Lung microvascular endothelial cell (primary cell): ENCODE measurements at places on chromosomes 16 and 17. TPM values are rescaled to one million over a fixed set of nuclear protein-coding genes. Genes with fewer than 3 reads are reported as not detected.

Gene C16orf95
- total RNA-seq: 2.0 and 3.3 TPM in 2 replicates

GRCh38 chr17:56909742-56910508, 3.9 kb downstream of the TRIM25 start:
- DNase-seq: no peak

Gene TMEM220
- 1.1 and 2.4 TPM in 2 replicates for total RNA-seq

DNA sequence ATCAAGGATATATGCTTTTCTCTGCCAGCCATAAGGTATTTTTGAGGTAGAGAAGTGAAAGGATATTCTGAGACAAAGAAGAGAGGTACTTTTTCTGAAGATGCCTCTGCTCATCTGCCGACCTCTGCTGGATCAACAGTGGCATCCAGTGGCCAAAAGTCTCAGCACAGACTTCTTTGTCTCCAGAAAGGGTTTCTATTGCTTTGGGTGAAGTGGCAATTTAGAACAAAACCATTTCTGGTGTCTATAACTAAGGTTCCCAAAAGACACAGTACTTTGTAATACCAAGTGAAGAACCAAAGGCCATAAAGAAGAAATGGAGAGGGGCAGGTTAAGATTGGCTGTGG, 155.2 kb upstream of the C17orf78 start:
- peak; percentile 47 for DNase-seq

DNA sequence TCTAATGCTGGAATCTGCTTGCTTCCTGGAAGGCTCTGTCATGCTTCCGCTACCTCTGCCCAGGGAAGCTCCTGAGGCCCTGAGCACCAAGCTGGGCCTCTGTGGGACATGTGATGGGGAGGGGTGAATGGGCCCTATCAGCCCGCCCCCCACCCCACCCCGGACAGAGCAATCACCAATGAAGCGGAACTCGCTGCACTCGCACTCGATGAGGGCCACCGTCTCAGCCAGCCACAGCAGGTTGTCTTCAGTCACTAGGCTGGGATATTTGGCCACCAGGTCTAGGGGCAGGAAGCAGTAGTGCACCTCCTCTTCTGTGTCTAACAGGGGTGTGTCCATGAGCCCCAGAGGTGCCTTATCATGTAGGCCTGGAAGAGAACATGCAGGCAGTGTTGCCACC, 23.6 kb downstream of the KCTD19 start:
- no peak for DNase-seq

GRCh38 chr17:39781031-39781860, 43.5 kb downstream of the GRB7 start:
- no peak for DNase-seq

DNA sequence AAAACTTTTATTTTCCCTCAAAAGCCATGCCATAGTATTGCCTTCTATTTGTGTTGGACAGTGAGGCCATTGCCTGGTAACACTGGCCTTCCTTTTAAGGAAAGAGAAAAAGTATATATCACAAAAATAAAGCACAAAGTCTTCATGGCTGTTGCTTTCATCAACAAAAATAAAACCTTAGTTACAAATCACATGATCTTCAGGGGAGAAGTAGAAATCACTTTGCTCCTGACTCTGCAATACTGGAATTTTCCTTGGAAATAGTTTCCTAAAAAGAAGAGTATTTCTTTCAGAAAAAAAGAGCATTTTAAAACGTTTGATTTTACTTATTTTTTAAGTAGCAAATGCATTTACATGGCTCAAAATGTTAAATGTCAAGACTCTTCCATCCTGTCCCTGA, 41.9 kb downstream of the FAM20A start:
- no peak for DNase-seq

Gene TMEM107
- total RNA-seq: 21.2 and 21.6 TPM in 2 replicates

DNA sequence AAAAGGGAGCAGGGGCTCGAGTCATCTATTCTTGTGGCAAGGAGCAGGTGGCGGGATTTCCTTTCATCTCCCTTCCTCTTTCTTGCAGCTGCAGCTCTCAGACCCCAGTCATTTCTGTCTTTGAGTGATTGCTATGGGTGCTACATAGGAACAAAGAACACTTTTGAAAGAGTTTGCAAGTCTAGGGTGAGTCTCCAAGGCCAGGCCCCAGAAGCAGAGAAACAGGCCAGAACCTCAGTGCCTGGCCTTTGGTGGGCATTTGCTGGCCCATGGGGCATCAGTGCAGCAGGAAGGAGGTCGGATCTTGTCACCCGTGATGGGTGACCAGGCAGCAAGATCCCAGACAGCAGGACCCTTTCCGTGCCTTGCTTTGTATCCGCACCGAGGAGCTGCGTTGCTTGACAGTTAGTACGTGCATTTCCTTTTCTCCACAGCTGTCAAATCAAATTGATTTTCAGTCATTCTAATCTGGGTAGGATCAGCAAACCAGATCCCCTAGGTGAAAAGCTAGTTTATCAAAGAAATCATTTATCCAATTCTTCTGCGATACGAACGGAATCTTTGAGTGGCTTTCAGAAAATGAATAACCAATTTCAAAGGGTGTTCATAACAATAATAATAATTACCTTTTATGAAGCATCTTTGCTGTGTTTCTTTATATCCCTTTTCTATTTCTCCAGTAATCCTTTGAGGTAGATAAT, 244.6 kb upstream of the MAF start:
- no peak for DNase-seq

- no peak for DNase-seq
Measured at GRCh38 chr16:76583945-76584344, 306.7 kb downstream of the CNTNAP4 start.

DNA sequence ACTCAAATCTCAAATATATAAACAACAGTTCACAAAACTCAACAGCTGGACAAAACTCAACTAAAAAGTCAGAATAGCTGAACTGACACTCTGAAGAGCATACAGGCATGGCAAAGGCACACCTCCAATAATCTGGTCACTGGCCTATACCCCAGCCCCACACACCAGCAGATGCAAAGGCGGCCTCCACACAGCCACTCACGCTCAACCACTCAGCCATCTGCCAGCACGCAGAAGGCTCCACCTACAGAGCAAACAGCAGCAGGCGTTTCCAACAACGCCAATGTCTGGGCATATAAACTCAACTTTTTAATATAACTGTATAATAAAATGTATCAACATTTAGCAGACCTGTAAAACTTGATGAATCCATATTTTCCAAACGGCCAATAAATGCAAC, 17.2 kb downstream of the USP7 start:
- DNase-seq: no peak

GRCh38 chr16:24102209-24102660, 153.9 kb upstream of the CACNG3 start:
- DNase-seq: no peak

Gene ENPP7
- total RNA-seq: not detected in 2 replicates

GRCh38 chr17:6666077-6666521, 14.5 kb downstream of the C17orf100 start:
- DNase-seq: peak; percentile 85

Gene ASPHD1
- total RNA-seq: 0.20 and 0.22 TPM in 2 replicates
